ENCODE measurements at places on chromosomes 5 and 9. TPM values are rescaled to one million over a fixed set of nuclear protein-coding genes. Genes with fewer than 3 reads are reported as not detected.
A peak's percentile ranks its signal among the peaks of the same experiment; 100 is the strongest.

- no peak for DNase-seq
Measured at GRCh38 chr9:137314561-137315560, 12.8 kb upstream of the NRARP start.

DNA sequence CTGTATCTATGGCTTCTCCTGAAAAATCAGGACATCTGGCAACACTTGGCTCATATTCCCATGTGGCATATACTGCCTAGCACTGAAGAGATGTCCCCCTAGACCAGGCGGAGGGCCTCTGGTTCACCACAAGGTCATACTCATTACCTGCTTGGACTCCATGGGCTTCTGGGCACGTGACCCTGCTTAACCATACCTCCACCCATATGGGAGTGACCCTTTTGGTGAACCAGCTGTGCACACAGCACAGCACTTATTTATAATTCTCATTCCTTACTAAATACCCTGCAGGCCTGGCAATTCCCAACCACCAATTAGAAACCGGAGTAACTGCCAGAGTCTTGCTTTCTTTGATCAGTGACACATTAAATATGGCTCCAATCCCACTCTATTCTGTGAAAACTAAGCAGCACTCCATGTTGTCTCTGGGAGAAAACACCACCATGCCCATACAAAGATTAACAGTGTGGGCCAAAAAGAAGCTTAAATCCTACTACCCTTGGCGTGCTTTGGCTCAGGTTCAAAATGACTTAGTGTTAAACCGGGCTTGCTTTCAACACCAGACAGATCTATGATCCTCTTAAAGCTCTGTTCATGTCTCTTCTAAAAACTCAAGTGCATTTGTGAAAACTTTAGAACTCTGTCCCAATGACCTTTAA, 57.7 kb downstream of the MTMR12 start:
- DNase-seq = no peak

DNA sequence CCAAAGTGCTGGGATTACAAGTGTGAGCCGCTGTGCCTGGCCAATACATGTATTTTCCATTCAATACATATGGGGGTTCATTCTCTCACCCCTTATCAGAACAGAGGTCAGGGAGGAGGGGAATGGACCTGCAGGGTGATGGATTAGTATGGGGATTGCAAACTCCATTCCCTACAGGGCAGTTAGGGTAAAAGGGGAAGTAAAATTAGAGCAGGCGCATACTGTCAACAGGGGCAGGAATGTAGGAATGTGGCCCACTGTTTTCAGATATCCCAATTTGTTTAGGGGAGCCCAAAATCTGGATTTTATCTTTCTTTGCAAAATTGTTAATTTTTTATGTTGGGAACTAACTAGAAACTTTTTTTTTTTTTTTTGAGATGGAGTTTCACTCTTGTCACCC, 46.4 kb upstream of the SLC44A1 start:
- DNase-seq = no peak

GRCh38 chr5:159907689-159908590, 8.3 kb upstream of the ADRA1B start:
- DNase-seq = no peak

GRCh38 chr5:151758430-151759241, at the start of gene ATOX1:
Gene ATOX1, minus strand, starts transcription at chr5:151758631. Its CDS starts 80 bp downstream, at chr5:151758551.
- DNase-seq = peak; percentile 93

TMEM232 gene
- 0.38 TPM for total RNA-seq

TXNDC8 gene
- total RNA-seq = not detected

Data from CD8-positive, alpha-beta memory T cell (primary cell).